ENCODE measurements at places on chromosomes 1 and 21. TPM values are rescaled to one million over a fixed set of nuclear protein-coding genes. Genes with fewer than 3 reads are reported as not detected.

The FLG2 gene
- 0.36 TPM for total RNA-seq

The CD52 gene
- total RNA-seq: 5.3 TPM

The OR2L8 gene
- total RNA-seq: 2.4 TPM

The MROH7 gene
- 18.0 TPM for total RNA-seq

The RHCE gene
- total RNA-seq: 2.4 TPM

The GUCA2A gene
- total RNA-seq: not detected

The DDAH1 gene
- total RNA-seq: 70.7 TPM

The PTAFR gene
- total RNA-seq: 2.5 TPM

DNA sequence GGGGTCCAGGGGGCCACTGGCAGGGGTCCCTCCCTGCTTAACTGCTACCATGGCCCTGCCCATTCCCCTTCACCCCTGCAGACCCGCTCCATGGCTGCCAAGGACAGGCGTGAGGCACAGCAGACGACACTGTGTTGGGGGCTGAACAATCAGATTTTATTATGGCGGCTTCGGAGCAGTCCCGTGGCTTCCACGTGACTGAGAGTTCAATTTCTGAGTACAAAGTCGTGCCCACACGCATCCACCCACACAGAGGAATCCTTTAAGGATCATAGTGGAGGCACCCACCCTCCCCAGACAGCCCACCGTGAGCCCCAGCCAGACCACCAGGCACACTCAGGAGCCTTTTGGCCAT, 1.5 kb downstream of the HES5 start:
- no peak overlapping the region for H3K4me3 ChIP-seq
- no peaks in the 10 kb centered on the region for H3K27me3 ChIP-seq
- no peak for DNase-seq
- H3K36me3 ChIP-seq: no peaks in the 10 kb centered on the region

DNA sequence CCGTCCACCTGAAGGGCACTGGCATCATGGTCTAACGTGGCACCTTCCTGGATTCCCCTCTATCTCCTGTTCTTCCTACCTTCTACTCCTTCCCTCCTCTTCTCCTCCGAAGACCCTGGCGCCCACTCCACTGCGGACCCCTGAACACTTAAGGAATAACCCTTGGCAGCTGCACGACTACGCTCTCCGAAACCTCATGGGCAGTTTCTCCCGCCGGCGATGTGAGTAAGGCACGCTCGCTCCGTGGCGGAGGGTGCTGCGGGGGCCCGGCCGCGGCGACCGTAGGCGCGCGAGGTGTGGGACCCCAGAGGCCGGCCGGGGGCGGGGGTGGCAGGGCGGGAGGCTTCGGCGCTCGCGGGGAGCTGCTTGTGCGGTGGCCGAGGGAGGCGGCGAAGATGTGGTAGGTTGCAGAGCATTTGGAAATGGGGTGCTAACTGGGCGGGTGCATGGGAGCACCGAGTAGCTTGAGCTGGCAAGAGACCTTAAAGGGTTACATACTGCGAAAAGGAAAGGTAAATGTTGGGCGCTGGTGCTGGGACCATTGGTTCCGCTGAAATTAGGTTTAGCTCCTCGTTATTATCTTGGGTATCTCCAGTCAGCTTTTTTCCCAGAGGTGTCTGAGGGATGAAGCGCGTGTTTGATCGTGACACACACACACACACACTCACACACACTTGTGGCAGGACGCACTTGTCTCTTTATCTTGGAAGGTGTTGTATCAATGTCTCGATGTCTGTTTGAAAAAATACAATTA, 876 bp downstream of the LRRC7 start:
- no peak for DNase-seq
- H3K36me3 ChIP-seq: no peaks in the 10 kb centered on the region
- peak overlapping the region; percentile 19 for H3K4me3 ChIP-seq

GRCh38 chr1:101928829-101929228, 67.9 kb downstream of the OLFM3 start:
- no peaks in the 10 kb centered on the region for H3K36me3 ChIP-seq
- no peaks in the 10 kb centered on the region for H3K4me1 ChIP-seq
- no peak overlapping the region for H3K4me3 ChIP-seq

- no peak overlapping the region for H3K27ac ChIP-seq
- no peaks in the 10 kb centered on the region for H3K36me3 ChIP-seq
- DNase-seq: no peak
- no peaks in the 10 kb centered on the region for H3K27me3 ChIP-seq
Observed at GRCh38 chr1:21099034-21099868, 77.4 kb downstream of the EIF4G3 start.

DNA sequence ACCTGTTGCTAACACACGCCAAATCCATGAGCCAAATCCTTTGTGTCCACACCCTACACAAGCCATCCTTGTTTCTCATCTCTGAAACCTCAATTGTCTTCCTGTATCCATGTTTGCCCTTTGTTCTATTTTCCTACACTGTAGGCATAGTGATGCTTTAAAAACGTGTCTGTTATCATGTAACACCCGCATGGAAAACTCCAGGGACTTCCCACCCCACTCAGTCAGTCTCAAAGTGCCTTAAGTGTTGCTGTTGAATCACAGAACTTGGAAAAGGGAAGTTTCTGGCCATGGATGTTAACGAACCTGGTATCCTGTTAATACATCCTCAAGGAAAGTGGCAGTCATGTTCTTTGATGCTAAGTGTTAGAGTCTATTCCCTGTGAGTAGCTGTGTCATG, 9.7 kb downstream of the OR2T11 start:
- no peaks in the 10 kb centered on the region for H3K36me3 ChIP-seq
- H3K27ac ChIP-seq: no peak overlapping the region
- no peaks in the 10 kb centered on the region for H3K4me1 ChIP-seq
- H3K27me3 ChIP-seq: no peaks in the 10 kb centered on the region
- DNase-seq: no peak
- no peak overlapping the region for H3K4me3 ChIP-seq

DNA sequence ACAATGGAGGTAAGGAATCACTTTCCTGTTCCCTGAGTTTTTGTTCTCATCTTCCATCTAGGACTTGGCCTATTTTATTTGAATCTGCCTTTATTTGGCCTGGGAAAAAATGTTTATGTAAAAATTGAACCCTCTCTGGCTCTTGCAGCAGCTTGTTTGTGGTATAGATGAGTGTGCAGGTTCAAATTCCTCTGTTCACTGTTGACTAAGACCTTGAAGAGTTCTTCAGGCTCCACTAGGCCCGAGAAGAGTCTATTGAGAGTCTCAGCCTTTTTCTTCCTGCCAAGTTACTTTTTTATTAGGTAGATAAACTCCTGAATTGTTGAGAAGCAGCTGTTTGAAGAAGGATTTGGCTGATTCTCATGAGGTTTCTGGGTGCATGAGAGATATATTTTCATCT, 248.8 kb upstream of the ADGRL2 start:
- H3K36me3 ChIP-seq: no peaks in the 10 kb centered on the region
- H3K4me3 ChIP-seq: no peak overlapping the region
- no peaks in the 10 kb centered on the region for H3K27me3 ChIP-seq
- no peak for DNase-seq
- no peak overlapping the region for H3K27ac ChIP-seq
- H3K4me1 ChIP-seq: no peaks in the 10 kb centered on the region

DNA sequence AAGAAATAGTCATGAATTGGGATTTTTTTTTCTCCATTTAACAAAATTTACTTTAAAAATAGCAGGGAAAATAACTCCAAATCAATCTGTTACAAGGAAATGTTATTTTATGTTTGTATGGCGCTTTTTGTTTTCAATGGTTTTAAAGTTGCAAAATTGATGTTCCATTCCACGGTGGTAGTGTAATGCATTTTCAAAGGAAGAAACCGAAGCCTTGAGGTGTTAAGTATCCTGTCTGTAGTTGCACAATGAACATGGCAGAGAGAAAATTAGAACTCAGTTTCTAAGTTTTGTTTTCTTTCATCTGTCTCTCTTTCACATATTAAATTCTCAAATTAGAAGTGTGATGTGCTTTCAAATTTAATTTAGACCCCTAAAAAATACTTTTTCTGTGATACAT, 841.8 kb downstream of the USP25 start:
- no peaks in the 10 kb centered on the region for H3K4me1 ChIP-seq
- H3K36me3 ChIP-seq: no peaks in the 10 kb centered on the region
- H3K27ac ChIP-seq: no peak overlapping the region
- H3K27me3 ChIP-seq: no peaks in the 10 kb centered on the region
- DNase-seq: no peak

DNA sequence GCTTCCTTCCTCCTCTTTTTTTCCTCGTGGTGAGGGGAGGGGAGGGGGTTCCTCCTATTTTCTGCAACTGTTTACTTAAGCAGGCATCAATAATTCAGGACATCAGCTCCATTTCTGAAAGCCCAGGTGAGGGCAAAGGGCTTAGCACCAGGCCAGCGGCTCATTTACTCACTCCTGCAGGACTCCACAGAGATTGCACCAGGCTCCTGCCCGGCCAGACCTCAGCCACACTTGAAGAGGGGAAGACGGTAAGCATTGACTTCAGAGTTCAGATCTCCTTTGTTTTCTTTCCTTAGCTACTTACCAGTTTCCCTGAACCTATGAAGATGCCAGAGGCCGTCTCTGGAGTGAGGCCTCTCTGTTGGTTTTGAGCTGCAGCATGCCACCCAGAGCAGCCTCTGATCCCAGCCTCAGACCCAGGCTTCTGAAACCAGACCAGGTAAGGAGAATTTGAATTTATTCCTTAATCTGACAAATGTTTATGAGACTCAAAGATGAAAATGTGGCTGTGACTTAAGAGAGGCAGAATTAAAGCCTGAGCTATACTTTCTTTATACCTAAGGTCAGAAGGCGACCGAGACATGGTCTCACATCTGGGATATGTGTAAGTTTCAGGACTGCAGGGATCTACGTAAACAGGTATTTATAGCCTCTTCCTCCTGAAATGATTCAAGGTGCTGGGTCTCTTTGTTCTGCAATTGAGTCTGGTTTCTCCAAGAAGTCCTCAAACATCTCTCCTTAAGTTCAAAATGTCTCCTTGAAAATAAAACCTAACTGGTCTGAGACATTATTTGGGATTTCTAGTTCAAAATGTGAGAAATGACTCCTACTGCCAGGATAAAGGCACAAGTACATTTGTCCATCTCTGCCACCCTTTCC, 272.5 kb upstream of the RUNX1 start:
- no peaks in the 10 kb centered on the region for H3K36me3 ChIP-seq
- no peak for DNase-seq
- no peak overlapping the region for H3K4me3 ChIP-seq
- peaks cover 15% of the 10 kb centered on the region for H3K4me1 ChIP-seq

DNA sequence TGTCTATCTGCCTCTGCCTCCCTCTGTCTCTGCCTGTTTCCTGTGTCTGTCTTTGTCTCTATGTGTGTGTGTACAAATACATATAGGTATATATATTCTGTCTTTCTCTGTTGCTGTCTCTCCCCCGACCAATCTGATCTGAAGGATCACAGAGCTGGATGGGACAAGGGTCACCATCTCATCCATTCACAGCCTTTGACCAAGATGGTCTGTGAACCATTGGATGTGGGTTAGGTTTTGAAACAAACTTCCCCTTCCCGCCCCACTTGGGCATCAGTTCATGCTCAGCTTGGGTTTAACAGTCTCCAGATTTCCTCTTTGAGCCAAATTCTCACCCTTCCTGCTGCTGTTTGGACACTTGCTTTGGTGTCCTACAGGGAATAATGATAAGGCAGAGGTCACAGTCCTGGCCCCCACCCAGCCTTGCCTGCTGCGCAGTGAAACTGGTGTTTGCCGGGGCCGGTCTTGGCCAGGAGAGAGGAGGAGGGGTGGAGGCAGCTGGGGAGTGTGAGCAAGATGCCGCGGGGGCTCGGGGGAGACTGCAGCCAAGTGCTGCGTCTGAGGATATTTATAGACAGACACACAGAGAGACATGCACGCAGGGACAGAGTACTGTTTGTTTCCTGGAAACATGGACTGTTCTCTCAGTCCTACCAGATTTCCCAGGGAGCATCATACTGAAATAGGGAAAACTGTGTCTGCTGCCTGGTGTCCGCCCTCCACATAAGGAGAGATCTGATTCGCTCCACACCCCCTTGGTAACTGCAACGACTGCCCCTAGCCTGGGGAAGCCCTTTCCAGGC, 27.0 kb upstream of the BTG2 start:
- H3K4me3 ChIP-seq: no peak overlapping the region
- H3K4me1 ChIP-seq: peaks cover 12% of the 10 kb centered on the region
- H3K27ac ChIP-seq: peak overlapping the region; percentile 84
- H3K36me3 ChIP-seq: no peaks in the 10 kb centered on the region
- H3K27me3 ChIP-seq: no peaks in the 10 kb centered on the region
- peak; percentile 67 for DNase-seq

- H3K4me1 ChIP-seq: no peaks in the 10 kb centered on the region
- H3K4me3 ChIP-seq: no peak overlapping the region
- DNase-seq: no peak
- no peak overlapping the region for H3K27ac ChIP-seq
- H3K36me3 ChIP-seq: no peaks in the 10 kb centered on the region
Observed at GRCh38 chr1:245807306-245807705, 652.5 kb downstream of the KIF26B start.

DNA sequence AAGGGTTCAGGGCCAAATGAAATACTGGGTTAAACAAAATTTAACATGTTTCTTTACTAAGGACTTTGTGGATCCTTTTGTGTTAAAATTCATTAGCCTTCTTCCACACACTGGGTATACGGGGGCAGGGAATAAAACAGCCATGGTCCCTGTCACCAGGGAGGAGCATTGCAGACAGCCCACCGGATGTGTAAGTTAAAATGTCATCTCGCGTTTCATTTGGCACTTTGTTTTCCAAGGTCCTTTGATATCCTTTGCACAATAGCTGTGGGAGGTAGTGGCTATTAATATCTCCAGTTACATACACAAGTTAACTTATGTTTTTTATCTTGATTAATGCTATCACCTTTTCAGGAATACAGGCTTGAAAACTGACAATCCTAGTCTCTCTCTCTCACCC, 172.7 kb downstream of the BARHL2 start:
- H3K4me3 ChIP-seq: no peak overlapping the region
- no peaks in the 10 kb centered on the region for H3K36me3 ChIP-seq

- no peaks in the 10 kb centered on the region for H3K4me1 ChIP-seq
- no peaks in the 10 kb centered on the region for H3K27me3 ChIP-seq
- no peak for DNase-seq
- no peak overlapping the region for H3K27ac ChIP-seq
Observed at GRCh38 chr1:172700556-172700955, 41.7 kb downstream of the FASLG start.

DNA sequence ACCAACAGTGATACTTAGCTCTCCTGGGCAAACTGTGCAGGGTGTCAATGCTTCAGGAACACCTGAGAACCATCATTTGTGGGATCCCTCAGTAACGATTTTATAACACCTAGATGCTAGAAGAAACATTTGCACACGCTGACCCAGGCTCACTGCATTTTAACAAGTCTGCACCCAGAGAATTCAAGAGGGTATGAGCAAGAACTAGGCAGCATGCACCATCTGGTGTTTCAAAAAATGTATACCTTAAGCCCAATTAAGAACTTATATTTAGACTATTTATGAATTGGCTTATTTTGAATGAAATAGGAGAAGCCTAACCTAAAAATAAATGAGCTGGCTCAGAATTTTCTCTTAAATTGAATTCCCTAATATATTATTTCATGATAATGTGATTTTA, 400.5 kb downstream of the GPATCH2 start:
- H3K27me3 ChIP-seq: no peaks in the 10 kb centered on the region
- no peak overlapping the region for H3K4me3 ChIP-seq
- no peak for DNase-seq
- H3K27ac ChIP-seq: no peak overlapping the region
- no peaks in the 10 kb centered on the region for H3K4me1 ChIP-seq
- no peaks in the 10 kb centered on the region for H3K36me3 ChIP-seq

All from prostate gland (tissue), 2 donors.